ENCODE measurements at places on chromosomes 7 and 10.

DNA sequence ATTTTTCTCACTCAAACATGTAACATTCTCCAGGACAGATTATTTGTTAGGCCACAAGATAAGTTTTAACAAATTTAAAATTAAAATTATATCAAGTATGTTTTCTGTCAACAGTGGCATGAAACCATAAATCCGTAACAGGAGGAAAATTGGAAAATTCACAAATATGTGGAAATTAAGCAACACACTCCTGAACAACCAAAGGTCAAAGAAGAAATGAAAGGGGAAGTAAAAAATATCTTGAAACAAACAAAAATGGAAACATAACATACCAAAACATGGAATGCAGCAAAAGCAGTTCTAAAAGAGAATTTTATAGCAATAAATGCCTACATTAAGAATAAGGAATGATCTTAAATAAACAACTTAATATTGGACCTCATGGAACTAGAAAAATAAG, 147.3 kb downstream of the ZEB1 start:
- no peak for DNase-seq

DNA sequence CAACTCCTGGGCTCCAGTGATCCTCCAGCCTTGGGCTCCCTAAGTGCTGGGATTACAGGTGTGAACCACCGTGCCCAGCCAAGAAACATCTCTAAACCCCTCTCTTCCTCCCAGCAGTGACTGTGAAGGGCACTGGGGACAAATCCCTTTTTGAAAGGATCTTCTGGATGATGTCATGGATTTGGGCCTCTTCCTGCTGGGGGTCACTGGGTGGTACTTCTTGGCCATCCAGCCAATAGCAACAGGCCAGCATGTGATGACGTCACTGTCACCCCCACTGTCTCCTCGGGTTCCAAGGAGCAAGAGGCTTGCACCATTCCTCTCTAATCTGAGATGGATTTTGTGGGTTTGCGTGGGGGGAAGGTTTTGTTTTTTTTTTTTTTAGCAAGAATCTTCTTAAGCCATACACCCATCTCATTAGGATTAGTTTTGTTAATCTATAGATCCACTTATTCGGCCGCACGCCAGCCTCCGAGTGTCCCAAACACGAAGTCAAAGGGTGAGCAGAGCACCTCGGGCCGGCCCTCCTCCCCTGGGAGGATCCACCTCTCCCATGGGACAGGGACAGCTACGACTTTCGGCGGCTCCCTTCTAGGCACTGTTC, 29.4 kb upstream of the TNRC18 start:
- DNase-seq = peak; percentile 11

- no peak for DNase-seq
Measured at GRCh38 chr7:92622030-92622429, 31.8 kb upstream of the FAM133B start.

GRCh38 chr7:94591176-94591575, 64.8 kb downstream of the SGCE start:
- DNase-seq = peak; percentile 17

DNA sequence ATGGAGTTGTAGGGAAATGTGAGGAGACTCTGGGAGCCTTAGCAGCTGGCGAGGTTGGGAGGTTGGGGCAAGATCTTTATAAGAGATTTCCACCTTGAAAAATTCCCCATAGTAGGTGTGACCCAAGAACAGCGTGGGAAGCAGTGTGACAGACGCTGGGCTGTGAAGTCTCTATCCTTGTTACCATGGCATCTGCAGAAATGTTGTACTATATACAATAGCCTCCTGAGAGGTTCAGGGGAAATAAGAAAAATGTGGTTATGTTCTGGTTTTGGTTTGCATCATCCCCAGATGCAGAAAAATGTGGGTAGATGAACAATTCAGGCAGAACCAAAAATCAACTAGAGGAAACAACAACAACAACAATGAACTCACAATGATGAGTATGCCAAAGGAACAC, 498.6 kb downstream of the SH2D4B start:
- no peak for DNase-seq

- DNase-seq = no peak
Measured at GRCh38 chr7:55156919-55157763, 138.3 kb downstream of the EGFR start.

GRCh38 chr10:25682203-25682851, 251.7 kb upstream of the MYO3A start:
- peak; percentile 56 for DNase-seq

GRCh38 chr10:103769176-103769575, 86.2 kb downstream of the SH3PXD2A start:
- no peak for DNase-seq

- no peak for DNase-seq
Measured at GRCh38 chr7:39392151-39392550, 174.1 kb upstream of the YAE1 start.

GRCh38 chr7:91443862-91444261, 179.6 kb downstream of the FZD1 start:
- DNase-seq = no peak

- no peak for DNase-seq
Measured at GRCh38 chr10:85513436-85513835, 853.2 kb downstream of the GRID1 start.

GRCh38 chr10:128173386-128173785, 47.2 kb upstream of the MKI67 start:
- DNase-seq = peak; percentile 39

GRCh38 chr10:99346247-99346646, 17.1 kb downstream of the CNNM1 start:
- DNase-seq = peak; percentile 64

- DNase-seq = no peak
Measured at GRCh38 chr7:154910125-154910524, 92.8 kb downstream of the PAXIP1 start.

DNA sequence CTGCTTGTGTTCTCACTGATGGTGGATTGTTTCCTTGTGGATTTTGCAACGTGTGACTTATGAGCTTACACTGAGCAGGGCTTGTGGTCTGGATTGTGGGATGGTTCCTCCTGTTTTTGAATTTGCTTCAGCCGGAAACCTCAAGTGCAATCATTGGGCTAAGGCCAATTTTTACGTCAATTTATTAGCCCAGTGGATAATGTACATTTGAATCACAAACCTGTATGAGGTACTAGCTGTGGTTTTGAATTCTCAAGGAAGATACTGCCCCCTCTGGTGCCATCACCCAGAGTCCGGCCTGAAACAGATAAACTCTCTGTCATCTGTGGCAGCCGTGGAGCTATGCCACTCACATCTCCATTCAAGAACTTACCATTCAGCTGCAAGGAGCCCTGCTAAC, 7.3 kb upstream of the ZNF777 start:
- DNase-seq = no peak

DNA sequence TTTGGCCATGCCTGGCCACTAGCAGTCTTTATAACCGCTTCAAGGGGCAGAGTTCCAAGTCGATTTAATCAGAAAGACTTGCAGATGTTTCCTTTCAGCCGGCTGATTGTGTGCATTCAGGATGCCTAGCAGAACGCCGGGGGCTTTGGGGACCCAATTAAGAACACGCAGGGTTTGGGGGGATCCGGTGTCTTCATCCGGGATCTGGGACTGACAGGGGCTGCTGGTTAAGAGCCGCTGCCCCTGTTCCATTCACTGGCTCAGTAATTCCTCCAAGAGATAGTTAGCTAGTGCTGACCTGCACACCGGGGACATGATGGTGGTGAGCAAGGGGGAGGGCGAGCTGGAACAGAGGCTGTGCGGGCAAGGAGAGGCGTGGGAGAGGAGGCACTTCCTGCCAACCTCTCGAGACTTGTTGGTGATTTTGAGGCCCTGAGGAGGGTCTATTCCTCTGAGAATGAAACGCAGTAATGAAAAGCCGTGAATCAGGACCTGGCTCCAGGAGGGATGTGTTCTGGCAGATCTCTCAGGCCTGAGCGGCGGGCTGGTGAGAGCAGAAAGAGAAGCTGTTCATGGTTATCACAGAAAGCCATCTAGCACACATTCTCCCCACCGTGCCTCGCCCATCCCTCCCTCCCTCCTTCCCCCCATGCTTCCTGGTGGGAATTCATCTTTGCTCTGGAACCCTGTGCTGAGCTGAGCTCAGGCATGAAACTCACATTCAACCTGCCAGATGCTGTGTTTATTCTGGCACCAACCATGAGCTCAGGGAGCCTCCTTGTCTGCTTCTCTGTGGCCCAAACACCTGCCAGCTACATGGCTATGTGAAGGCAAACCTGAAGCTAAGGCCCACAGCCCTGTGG, 152.0 kb downstream of the CCDC3 start:
- no peak for DNase-seq

DNA sequence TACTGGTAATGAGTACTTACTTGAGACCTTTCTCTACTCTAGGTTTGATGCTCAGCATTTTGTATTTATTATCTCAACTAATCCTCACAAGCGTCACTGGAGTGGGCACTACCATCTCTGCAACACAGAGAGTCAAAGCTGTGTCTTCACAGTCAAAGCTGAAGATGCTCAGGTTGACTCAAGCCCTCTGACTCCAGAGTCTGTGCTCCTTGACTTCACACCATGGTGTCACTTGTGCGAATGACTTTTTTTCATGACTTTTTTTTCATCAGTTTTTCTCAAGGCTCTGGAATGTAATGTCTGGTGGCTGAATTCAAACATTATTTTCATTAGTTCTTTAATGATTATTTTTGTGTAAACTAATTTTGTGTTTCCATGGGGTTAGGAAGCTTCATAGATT, 30.4 kb upstream of the TARP start:
- no peak for DNase-seq

- peak; percentile 48 for DNase-seq
Measured at GRCh38 chr10:77601488-77601887, 36.1 kb downstream of the KCNMA1 start.

- DNase-seq = peak; percentile 36
Measured at GRCh38 chr7:28411876-28412662, at the start of gene CREB5. Gene CREB5, plus strand, starts transcription at chr7:28412518. Its CDS starts 397 bp downstream, at chr7:28412915.

DNA sequence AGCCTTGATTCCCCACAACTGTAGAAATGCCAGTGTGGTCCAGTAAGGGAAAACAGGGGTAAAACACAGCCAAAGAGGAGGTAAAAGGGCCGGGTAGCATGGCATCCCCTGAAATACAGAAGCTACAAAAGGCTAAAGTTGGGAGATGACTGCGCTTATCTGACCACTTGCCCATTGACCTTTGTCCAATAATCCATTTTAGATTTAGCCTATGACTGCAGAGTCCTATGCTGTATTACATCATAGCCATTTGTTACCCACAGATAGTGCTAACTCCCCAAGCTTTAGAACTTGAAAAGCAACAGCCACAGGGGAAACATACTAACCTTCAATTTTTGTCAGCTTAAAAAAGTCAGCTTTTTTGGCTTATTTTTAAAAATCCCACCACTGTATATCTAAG, 26.2 kb downstream of the MTPN start:
- no peak for DNase-seq

DNA sequence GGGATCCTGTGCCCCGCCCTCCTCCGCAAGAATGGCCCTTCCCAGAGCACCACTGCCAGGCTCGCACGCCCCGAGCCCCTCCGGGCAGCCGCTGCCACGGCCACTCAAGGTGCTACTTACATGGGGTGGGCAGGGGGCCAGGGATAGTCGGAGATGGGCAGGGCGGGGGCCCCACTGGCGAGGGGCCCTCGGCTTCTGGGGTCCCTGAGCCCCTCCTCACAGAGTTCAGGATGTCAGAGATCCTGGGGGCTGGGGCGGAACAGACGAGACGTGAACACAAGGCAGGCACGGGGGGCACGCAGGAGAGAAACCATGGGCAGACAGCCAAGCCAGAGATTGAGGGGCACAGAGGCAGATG, 25.6 kb downstream of the YKT6 start:
- DNase-seq = no peak

DNA sequence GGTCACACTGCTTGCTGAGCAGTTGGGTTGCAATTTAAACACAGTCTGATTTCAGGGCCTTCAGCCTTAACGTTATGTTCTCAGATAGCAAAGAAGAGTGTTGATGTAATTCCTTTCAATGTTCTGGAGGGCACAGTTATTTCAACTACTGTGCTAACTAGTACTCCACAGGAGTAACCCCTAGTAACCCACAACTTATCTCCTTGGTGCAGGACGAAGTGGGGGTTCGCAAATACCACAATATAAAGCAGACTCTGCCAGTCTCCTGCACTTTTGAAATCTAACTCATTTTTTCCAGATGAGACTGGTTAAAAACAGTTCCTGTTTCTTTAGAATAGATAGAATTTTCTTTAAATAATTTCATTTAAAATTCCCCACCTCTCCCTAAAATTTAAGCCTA, 47.1 kb upstream of the NCAPG2 start:
- DNase-seq = no peak

DNA sequence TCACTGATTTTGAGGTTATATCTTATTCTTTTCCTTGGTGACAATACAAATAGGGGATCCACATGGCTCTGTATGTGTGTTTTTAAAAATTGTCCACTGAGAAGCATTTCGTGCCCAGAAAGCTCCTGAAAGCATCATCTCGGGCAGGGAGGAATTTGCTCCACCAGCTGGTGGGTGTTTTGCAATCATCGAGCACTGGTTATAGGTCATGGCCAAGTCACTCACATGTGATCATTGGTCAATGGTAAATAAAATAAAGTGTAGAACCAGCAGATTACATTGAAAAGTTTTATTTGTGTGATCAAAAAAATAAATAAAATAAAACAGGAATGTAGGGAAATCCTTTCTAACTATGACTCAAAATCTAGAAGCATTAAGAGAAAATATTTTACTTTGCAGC, 23.0 kb upstream of the SNX13 start:
- DNase-seq = no peak

DNA sequence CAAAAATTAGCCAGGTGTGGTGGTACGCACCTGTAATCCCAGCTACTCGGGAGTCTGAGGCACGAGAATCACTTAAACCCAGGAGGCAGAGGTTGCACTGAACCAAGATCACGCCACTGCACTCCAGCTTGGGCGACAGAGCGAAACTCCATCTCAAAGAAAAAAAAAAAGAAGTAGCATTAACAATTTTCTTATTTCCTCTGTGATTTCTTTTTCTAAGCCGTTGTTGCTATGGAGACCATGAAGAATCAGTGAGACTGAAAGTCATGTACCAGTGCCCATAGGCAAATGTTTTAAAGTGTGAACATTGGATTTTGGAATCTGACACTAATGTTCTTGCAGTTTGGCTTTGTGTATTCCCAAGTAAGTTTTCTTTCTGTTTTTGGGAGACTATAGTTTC, 18.4 kb upstream of the MAP3K8 start:
- DNase-seq = no peak

- no peak for DNase-seq
Measured at GRCh38 chr7:24595671-24596418, 22.6 kb downstream of the PALS2 start.

GRCh38 chr7:20079080-20079479, 138.1 kb downstream of the MACC1 start:
- no peak for DNase-seq

DNA sequence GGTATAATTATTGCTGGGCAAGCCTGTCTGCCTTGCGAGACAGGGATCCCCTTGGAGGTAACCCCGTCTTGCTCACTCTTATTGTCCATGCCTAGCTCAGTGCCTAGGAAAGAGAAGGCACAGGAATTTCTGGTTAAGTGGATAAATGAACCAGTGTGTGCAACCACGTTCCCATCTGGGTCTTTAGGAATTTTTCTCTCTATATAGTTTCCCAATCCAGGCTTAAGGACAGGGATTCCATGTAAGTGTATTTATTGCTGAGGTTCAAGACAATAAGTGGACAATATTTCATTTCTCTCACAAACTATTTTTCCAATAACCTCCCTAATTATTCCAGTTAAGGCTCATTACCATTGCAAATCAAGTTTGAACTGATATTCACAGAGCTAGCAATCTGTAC, 8.9 kb upstream of the ADAM12 start:
- no peak for DNase-seq

GRCh38 chr10:97547271-97547600, 25.3 kb upstream of the ANKRD2 start:
- DNase-seq = no peak

GRCh38 chr10:79192677-79193003, 123.9 kb downstream of the ZMIZ1 start:
- peak; percentile 26 for DNase-seq

- DNase-seq = peak; percentile 41
Measured at GRCh38 chr7:98240961-98241673, 10.9 kb downstream of the TECPR1 start.

Measured in kidney tubule cell (primary cell).